LNCaP clone FGC (cell line): ENCODE measurements at places on chromosomes 1 and 21.

- no peak for DNase-seq
Measured at GRCh38 chr1:97943354-97943753, 22.5 kb upstream of the DPYD start.

DNA sequence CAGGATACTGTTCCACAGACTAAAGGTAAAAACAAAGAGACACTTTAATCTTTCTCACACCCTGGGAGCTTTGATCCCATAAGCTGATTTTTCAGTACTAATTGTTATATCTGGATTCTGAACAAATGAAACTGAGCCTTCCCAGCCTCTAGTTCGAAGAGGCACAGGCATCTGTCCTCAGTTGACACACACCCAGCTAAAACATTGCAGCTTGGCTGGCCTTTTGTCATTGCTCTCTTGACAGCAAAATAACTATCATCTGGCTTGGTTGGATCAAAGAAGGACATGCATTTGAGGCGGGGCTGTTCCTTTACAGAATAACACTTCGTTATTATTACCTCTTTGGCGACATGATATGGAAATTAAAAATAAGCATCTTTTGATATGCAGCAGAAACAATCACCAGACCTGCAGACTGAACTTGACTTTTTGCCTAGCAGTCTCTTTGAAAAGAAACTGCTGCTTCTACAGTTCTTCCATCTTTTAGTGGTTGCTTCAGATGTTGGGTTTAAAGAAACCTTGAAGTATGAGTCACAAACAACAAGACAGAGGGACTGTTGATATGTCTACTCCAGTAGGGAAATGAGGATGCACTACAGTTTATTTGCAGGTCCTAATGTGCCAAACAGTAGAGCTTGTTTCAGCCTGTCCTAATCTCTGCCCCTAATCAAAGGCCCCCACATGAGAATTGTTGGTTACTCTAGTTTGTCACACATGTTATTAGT lies 166.5 kb downstream of the TPR start:
- DNase-seq, result no peak

DNA sequence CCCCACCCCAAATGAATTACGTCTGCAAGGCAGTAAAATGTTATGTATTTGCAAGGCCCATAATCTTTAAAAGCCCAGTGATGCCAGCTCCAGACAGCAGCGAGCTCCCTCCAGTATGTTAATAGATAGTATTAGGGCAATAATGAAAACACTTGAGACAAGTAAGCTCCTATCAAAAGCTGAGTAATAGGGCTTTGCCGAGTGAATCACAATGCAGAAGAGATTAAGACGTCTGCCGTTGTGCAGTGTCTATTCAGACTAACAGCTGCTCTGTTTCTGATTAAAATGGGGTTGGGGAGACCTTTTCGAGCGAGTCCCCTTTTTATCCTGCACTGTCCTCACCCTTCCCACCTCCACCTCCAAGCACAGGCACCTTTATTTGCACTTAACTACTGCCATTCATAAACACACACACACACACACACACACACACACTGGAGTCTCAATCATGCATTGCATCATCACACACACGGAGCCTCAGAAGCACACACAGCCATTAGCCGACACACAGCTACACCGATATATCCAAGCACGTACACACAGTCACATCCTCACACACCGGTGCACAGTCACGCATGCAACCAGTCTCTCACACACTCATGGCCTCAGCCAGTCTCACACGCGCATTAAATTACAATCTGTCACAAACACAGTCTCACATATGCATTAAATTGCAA lies 46.0 kb upstream of the FOXO6 start:
- DNase-seq, result no peak

GRCh38 chr1:194866153-194866552 lies 1679.7 kb upstream of the B3GALT2 start:
- DNase-seq, result no peak

DNA sequence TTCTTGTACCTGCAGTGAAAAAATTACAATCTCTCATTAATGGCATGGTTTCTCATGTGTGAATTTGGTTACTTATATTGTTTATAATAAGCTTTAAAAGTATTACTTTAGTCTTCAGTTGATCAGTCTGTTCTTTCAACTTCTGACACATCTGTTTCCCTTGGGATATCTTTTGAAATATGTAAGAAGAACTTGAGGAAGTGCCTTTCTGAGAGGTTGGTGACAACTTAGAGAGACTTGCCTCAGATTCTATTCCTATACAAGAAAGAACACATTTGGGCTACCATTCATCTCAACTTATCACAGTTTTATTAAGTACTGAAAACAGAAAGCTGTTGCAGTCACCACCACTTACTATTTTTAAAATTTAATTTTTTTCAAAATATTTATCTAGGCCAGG lies 8.1 kb downstream of the AKNAD1 start:
- no peak for DNase-seq

DNA sequence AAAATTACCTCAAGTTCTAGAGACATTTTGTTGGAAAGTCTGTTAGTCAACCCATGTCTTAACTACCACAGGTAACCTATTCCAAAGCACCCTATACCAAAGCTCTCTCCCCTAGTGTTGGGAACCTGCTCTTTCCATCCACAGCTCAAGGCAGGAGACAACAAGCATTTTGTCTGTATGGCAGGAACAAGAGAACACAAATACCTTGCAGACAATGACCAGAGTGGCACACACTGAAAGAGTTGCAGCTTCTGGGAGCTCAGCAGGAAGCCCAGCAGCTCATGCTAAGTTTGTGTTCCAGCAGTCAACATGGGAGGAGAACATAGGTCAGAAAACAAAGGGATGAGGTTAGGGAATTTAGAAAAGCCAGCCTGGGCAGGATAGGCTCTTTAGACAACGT lies 300.8 kb downstream of the HHIPL2 start:
- no peak for DNase-seq

DNA sequence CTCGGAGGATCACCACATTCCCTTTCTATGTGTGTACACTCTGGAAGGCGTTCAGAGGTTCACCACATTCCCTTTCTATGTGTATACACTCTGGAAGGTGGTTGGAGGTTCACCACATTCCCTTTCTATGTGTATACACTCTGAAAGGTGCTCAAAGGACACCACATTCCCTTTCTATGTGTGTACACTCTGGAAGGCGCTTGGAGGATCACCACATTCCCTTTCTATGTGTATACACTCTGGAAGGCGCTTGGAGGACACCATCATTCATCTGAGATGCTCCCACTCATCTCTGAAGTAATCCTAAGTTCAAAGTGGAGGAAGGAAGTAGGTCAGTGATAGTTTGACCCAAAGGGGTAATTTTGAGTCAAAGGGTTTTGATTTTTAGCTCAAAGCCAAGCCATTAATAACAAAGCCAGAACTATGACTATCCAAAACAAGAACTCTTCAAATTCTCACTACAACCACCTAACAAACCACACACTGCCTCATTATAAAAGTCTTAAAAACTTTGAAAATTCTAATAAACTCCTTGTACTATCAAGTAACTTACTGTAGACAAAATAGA lies 32.9 kb downstream of the NRIP1 start:
- DNase-seq, result no peak

DNA sequence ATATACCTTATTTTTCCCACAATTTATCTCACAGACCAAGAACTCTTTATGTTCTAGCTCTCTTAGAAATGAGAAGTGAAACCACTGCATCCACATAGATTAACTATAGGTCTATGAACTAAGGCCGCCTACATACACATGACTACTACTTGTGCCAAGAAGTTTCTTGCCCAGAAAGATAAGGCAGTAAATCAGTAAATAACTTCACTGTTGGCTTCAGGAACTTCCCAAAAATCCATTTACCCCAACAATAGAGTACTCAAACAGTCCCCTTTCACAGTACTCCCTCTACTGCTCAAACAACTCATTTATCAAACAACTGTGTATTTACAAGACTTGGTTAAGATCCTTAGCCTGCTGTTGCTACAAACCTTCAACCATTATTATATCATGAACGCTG lies 96.5 kb downstream of the NME7 start:
- DNase-seq, result peak; percentile 4

GRCh38 chr1:41640141-41640751 lies 155.8 kb upstream of the EDN2 start:
- DNase-seq, result no peak

DNA sequence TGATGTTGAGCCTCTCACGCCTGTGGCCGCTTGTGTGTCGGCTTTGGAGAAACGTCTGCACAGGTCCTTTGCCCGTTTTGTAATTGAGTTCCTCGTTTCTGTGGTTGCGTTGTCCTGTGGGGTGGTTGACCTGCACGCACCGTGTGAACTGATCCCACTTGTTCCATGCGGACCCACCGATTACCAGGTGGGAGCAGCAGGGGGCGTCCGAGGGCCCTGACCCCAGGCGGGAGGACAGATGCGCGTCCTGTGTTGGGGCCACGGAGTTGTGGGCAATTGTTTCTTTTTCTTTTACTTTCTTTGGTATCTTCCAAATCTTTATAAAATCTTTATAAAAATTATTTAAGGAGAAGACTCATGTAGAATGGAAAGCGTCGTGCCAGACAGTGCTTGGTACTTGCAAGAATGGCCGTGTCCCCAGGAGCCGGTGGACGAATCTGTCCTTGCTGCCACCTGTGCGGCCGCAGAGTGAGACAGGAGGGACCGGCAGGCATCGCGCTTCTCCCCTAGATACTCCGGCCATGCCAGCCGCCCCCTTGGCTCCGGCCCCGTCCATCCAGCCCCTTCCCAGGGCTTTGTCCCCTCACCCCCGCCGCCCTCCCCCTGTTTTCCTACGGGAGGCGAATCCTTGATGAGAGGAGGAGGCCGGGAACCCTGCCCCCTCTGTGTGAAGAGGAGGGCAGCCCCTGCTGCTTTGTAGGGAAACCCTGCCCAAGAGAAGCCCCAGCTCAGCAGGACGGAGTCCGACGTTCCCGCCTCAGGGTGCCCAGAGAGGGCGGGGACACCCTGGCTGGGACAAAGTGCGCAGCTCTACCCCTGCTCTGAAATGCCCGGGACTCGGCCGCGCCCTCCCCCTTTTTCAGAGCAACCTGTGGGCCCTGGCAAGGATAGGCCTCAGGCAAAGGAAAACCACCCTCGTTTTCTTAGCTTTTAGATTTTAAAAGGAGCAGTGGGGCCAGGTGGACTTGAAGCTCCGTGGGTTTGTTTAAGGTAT lies 41.7 kb downstream of the PRKCZ start:
- DNase-seq, result no peak

- DNase-seq, result no peak
Measured at GRCh38 chr1:36093226-36093625, 4.5 kb downstream of the ADPRS start.

- peak; percentile 79 for DNase-seq
Measured at GRCh38 chr1:24558902-24559791, 3.3 kb downstream of the NCMAP start.

DNA sequence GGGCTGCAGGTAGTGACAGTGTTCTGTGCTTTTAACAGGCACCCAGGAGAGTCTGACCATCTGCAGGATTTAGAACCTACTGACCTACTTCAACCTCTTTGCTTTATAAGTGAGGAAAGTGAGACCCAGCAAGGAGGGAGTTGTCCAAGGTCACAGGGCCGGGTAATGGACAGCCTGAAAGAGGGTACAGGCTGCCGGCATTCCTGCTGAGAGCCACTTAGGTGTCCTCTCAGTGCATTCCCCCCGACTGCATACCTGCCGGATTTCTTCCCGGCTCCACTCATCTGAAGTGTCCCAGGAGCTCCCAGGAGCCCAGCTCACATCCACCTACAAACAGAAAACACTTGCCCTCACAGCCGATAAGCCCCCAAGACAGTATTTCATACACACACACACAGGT lies 13.9 kb downstream of the PHLDA3 start:
- DNase-seq, result no peak

DNA sequence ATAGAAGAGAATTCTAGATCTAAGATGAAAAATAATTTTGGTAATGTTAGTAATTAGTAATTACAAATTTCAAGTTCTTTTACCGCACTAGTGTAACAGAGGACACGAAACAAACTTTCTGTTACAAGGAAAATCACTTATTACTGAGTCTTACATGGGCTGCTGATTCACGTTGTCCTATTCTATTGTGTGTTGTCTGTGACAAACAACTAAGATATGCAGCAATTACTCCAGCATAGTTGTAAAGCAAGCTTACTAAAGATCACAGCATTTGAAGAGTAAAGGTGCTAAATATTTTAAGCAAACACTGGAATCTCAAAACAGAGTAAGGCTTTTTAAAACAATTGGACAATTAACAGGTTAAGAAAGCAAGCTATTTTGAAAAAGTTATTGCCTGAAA lies 502.3 kb downstream of the KCNT2 start:
- no peak for DNase-seq

DNA sequence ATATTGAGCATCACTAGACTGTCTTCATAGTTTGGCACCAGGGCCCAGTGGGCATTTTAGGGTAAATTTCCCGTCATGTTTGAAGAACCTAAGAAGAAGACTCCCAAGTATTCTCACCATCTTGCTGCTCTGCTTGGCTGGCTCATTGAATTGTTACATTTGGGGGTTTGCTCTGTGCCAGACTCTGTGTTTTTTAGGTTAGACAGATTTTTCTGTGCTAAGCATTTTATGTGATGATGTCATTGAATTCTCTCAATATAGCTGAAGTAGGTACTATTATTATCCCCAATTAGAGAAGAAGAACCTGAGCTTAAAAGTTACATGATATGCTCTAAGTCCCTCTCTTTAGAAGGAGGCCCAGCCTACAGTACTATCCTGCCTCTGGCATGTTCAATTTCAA lies 28.0 kb upstream of the DNASE2B start:
- no peak for DNase-seq

DNA sequence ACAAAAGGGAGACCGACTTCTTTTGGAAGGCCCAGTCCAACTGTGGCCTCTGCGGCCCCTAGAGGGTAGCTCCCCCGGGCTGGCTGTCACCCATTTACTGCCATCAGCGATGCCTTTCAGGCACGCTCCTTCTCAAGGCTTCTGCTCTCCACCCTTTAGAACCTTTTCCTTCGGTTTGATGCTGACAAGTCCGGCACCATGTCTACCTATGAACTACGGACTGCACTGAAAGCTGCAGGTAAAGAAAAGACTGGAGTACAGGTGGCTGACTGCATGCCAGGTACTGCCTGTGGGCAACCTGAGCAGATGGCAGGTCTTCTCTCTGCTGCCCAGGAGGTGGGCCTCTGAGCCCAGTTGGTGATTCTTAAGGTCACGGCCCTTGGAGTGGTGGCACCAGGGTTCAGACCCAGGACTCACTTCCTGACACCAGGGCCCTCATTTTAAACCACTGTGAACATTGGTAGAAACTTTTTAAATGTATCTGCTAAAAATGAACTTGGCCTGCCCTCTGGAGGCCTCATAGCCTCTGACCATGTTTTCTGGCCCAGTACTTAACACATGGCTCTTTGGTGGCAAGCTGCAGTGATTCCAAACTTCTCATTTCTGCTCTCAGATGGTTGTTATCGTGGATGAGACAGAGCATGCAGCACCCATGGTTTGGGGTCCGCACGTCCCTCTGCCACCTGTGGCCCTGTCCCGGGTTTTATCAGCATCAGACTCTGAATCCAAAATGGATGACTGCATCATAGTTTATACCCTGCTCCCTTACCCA lies 45.7 kb downstream of the CAPN9 start:
- DNase-seq, result no peak

- DNase-seq, result no peak
Measured at GRCh38 chr1:95407131-95407885, 173.3 kb downstream of the RWDD3 start.

- DNase-seq, result no peak
Measured at GRCh38 chr1:181396171-181396670, 87.1 kb upstream of the CACNA1E start.

- no peak for DNase-seq
Measured at GRCh38 chr1:14607295-14607694, 8.8 kb downstream of the KAZN start.
